Tibial artery (tissue), 4 donors: ENCODE measurements at places on chromosomes 5 and 9.

- no peak for DNase-seq
Measured at GRCh38 chr5:2111569-2112105, 228.9 kb upstream of the IRX4 start.

DNA sequence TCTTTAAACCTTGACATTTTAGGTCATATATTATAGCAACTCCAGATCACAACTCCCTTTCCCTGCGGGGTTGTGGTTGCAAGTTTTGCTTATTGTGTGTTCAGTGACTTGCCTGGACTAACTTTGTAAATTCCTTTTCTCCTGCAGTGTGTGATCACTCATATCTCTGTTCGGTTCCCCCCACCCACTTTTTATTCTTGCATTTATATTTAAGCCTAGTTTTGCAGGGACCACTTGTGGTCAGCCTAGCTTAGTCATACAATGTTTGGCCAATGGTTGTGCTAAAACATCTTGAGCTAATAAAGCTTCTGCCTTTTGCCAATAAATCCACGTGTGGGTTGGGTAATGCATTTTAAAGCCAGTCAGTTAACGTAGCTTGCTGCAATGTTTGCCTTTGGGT is 146.5 kb upstream of the IRX4 start:
- no peak for DNase-seq

DNA sequence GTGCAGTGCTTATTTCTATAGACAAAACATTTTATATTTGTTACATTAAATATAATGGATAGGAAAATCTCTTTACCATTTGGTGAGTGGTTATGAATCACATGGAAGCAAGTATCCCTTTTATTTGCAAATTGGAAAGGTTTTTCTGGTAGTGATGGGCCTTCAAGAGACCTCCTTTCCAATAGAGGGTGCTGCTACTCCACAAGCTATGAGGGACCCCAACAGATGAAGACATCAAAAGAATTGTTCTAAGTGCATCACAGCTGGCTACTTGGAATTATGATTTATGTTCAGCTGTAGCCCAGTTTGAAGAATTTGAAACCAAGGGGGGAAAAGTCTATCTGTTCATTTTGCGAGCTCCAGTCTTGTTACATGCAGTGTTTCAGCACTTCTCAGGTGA is 493.7 kb upstream of the SGCD start:
- DNase-seq: no peak

DNA sequence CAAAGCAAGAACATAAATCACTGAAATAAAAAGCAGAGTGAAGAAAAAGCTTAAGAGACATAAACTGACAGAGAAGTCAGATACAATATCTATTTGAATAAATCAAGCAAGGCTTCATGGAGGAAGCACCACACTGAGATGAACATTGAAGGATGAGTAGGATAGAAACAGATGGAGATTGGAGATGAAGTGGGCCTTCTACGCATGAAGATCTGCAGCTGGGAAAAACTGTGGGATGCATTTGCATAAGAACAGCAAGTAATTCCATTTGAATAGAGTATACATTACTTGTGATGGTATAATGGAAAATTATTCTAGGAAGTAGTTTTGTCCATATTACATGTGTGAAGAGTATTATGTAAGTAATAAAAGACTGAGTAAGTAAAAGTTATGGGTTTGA is 16.5 kb downstream of the NMUR2 start:
- DNase-seq: no peak

- DNase-seq: no peak
Measured at GRCh38 chr9:133067813-133068212, 6.0 kb downstream of the CEL start.

GRCh38 chr5:59107692-59108091 is 524.8 kb downstream of the RAB3C start:
- DNase-seq: no peak

DNA sequence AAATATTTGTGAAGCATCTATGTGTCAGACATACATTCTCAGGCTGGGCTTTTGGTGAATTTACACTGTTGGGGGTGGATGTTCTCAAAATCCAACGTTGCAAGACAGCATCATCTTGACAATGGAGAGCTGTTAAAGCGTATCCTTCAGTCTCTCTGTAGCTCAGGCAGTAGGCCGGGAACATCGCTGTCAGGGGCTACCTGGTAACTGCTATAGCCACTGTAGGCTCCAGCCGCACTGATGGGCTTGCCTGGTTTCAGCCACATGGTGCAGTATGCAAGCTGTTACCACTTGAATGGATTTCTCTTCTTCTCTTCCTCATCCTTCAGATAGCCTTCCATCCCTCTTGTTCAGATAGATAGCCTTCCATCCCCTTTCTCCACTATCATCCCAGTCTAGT is 51.7 kb downstream of the DRD1 start:
- no peak for DNase-seq

DNA sequence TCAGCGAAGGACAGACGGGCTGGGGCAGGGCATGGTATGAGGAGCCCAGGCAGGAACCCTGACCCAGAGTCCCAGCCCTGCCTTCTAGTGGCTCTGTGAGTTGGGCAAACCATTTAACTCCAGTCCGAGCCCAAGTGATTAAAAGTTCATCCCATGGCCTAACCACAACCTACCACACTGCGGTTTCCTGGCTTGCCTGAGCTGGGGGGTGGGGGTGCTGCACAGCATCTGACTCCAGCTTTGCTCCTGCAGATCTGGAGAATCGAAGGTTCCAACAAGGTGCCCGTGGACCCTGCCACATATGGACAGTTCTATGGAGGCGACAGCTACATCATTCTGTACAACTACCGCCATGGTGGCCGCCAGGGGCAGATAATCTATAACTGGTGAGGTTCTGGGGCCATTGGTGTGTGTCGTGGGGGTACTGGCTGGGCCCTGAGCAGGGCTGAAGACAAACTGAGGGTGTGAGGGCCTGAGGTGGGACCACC is 49.0 kb downstream of the STOM start:
- DNase-seq: no peak

DNA sequence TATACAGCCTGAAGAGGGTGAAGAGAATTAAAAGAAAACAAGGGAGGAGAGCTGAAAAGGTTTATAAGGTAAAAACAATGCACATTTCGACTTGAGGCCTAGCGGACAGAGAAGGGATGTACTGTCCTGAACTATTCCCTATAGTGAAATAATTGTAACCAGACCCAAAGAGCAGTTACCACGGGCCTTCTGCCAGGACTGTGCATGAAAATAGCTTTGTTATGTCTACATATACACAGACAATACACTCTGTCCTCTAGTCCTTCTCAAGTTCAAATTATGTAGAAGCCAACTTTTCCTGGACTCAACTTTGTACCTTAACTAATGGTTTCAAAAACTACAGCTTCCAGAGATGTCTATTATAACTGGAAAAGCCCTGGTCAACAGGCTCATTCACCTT is 223.7 kb downstream of the PCSK5 start:
- no peak for DNase-seq

DNA sequence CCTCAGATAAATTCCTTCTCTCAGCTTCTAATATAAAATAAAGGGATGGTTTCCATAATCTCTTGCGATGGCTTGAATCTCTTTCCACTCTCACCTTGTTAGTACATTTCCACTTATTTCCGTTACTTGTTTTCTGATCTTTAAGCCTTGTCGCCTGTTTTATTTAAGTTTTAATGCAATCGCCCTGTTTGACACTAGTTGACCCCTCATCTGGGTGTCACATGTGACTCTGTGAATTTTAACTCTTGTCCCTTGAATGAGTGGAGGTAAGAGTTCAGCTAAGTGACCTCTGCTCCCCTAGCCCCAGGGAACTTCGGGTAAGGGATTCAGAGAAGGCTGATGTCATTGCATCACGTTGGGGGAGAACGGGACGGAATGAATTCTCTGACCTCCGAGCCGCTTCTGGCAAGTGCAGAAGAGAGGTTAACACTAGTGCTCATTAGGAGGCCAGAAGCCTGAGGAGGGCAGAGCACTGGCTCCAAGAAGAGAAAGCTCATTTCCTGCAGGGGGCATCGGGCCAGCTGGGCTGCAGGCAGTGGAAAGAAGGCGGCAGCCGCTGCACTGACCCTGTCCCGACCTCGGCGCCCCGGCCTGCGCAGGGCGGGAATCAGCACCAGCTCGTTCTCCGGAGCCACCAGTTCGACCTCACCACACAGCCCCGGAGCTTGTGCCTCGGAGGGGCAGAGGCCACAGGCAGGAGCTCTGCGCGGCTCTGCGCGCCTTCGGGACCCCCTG is 569 bp downstream of the HINT2 start:
- DNase-seq: peak; percentile 71

DNA sequence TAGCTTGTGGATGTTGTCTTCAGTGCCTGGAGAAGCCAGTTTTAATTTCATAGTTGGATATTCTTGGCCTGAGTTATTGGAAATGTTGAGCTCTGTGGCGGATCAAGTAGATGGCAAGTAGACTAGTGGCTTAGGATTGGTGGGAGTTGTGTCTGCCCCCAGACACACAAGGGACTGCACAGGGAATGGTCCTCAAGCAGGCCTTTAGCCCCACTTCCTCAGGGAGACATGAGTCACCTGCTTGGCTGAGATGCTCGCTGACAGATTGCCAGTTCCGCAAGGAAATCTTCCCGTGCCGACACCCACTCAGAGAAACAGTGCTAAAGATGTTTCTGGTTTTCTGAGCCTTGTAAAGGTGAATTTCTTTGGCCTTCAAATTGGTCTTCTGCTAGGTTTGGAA is 18.8 kb upstream of the CATSPER3 start:
- peak; percentile 71 for DNase-seq

- no peak for DNase-seq
Measured at GRCh38 chr5:22352493-22352892, 500.7 kb downstream of the CDH12 start.

DNA sequence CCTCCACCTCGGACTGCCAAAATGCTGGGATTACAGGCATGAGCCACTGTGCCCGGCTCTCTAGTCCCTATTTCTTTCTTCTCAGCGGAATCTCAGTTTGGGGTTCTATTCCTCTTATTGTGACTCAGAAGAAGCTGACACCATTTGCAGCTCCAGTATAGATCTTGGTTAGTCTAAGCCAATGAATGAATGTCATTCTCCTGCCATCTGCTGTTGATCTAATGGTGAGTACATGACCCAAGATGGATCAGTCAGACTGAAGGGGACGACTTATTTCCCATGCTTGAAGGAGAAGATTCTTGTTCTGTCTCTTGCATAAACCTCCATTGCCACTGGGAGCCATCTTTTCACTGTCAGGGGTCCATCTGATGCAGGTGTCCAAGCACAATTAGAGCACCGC is 76.0 kb upstream of the KLF9 start:
- no peak for DNase-seq

DNA sequence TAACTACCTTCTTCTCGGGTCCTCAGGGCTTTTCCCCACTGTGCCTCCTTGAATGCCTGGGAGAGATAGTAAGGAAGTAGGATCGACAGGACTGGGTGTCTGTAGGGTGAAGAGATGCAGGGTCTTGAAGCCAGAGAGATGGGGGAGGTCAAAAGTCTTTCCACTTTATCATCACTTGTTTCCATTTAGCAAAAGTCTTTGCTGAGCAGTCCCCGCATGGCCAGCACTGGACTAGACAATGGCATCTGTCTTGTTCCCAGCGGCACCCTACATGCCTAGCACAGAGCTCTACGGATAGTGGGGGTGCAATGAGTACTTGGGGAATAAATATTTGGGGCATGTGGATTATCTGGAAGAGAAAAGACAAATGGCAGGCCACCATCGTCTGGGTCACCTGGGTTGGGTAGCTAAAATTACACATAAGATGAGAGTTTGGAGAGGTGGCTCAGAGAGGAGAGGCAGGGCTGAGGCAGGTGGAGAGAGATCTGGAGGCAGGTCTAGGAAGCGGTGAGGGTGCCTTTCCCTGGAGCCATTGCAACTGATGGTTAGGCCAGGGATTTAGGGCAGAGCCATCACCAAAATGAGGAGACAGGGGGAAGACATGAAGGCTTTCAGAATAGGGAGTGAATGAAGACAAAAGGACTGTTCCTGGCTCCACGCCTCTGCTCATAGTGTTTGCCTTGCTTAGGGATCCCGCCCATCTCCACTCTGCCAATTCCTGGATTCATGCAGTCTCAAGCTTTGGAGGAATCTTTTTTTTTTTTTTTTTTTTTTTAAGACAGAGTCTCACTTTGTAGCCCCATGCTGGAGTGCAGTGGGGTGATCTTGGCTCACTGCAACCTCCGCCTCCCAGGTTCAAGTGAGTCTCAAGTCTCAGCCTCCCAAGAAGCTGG is 250.8 kb upstream of the KLF4 start:
- peak; percentile 68 for DNase-seq

- no peak for DNase-seq
Measured at GRCh38 chr5:151722546-151722945, 35.8 kb upstream of the SPARC start.

- no peak for DNase-seq
Measured at GRCh38 chr5:168409591-168410458, 76.4 kb upstream of the RARS1 start.

DNA sequence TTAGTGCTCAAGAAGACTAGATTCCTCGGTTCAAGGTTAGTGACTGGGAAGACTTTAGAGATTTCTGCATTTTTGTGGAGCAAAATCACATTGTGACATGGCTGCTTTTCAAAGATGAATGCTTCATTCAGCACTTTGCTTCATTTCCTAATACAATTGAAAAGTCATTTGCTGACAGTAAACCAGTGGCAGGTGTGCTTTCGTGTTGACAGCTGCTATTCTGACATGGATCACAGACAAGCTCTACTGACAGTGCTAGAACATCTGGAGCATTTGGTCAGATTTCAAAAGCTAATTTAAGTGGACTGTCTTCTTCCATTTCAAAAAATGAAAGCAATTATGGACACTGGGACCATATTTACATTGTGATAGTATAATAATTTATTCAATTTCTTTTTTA is 1060.1 kb downstream of the PTPRD start:
- no peak for DNase-seq

GRCh38 chr9:121556580-121556979 is 56.9 kb upstream of the GGTA1 start:
- peak; percentile 79 for DNase-seq

DNA sequence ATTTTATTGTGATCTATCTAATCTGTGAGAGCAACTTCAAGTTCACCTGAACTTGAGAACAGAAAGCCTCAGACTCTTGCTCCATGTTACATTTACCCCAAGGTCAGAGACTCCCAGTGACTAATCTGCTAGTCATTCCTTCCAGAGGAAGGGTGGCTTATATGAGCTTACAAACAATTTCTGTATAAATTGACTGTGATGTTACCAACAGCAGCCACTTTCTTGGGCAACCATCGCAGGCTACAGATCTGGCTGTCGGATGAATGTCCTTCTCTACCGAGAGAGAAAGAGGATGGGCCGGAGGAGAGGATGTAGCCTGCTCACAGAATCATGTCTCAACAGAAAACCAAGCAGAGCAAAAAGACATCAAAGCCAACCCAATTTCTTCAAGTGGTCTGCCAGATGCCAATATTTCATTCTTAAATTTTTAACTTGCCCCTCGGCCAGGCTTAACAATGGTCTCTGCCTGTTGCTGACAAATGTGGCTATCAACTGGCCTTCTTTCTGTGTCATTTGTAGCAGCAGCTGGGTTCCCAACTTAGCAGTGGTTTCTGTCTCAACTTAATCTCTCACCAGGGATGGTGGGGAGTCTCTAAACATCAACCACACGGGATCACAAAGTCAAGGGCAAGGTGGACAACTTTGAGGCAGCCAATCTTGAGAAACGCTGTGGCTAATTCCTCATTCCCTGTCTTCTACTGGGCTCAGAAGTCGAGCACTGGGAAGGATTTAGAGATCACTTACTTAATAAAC is 81.3 kb downstream of the RAPGEF1 start:
- DNase-seq: peak; percentile 17
